ENCODE measurements at places on chromosomes 4 and X.

DNA sequence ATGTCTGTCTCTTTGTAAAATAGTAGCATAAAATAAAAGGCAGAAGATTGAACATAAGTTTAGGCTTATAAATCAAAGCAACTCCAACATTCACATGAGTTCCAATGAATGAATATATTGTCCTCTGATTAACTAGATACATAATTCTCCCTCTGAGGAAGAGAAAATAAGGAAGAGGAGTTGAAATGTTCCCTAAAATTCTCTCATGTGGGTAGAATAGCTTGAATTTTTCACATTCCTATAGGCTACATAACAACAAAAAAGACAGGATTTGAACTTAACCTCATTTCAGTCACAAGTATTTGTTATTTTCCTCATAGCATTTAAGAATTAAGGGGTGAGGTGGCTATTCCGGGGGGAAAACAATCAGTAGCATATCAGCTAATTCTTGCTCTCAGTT lies 462.4 kb upstream of the NDST4 start:
- DNase-seq: no peak

DNA sequence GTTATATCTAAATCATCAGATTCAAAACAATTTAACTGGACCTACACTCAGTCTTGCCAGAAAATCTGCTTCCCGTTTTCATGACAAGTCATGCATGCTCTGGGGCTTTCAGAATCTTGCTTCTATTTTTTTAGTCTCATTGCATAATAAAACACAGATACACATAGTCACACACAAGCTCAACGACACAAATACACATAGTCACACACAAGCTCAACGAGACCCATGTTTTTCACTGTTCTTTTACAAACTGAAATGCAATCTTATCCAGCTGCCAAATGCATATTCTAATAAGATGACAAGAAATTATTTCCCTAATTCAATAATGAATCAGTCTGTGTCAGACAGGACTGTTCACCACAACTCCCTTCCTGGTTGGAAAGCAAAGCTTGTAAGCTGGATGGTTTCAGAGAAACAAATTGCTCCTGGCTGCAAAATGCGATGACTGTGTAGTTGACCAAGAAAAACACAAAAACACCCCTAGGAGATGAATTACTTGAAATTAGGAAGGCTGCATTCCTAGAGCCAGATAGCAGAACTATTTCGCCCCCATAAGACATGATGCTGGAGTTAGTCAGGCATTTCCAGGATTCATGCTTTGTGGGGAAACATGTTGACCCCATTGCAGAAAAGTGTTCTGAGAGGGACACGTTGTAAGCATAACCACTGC lies 208.7 kb downstream of the CHIC2 start:
- DNase-seq: peak; percentile 54

DNA sequence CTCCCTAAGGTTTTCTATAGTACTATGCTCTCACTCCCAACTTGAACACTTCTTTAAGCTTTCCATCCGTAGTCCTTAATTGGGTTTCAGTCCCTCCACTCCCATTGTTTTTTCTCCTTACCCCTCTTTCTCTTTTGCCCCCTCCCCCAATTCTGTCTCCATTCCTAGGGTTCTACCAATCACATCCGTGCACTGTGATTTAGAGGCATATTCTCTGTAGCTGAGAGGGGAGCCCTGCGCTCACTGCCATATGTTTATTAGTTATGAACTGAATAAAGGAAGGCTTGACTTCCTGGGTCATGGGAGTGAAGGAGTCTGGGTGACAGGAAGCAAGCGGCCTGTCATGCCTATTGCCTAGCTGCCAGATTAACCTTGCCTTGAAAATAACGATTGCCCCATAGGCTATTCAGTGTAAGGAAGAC lies 471 bp downstream of the MCTS1 start:
- DNase-seq: peak; percentile 39

DNA sequence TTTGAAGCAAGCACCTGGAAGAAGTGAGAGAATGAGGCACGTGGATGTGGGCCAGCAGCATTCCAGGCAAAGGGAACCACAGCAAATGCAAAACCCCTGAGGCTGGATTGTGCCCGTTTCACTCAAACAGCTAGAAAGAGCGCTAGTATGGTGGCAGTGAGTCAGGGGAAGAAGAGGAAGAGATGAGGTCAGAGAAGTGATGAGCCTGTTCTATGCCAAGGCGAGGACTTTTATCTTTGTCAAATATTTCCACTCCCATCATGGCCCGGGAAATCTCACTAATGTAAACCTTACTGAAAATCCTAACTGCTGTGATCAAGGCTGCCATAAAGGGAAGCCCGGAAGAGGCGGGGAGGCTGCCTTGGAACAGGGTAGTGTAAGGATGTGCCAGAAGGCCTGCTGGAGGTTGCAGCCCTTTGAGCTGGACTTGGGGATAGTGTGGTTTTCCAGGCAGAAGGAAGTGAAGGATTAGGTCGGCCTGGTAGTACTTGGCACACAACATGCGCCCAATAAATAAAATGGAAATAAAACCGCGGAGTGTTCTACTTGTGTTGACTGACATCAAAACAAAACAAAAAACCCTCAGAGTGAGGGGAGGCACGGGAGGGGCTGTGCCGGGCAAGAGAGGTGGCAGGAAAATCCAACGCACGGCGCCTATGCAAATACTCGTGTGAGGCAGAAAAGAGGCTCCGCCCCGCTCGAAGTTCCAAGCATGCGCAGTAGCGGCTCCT lies 1.2 kb upstream of the CDK16 start:
- peak; percentile 45 for DNase-seq

- DNase-seq: no peak
Observed at GRCh38 chr4:140617499-140618248, 48.9 kb upstream of the UCP1 start.

GRCh38 chr4:17811078-17811603 lies 362 bp downstream of the NCAPG start:
- DNase-seq: no peak

DNA sequence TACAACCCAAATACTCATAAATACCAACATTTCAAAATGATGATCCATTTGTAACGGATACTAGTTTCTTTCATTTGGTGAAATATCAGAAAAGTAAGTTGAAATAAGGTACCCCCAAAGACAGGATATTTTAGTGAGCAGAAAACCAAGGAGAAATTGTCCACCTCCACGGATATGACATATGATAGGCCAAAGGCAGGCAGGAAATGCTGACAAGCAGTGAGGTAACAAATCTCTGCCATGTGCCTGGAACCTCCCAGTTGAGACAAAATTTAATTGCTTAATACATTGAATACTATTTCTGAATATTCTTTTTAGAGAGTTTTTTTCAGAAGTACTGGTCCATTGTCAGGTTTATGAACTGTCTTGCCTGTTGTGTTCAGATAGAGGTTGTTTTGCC lies 118.8 kb downstream of the GATB start:
- no peak for DNase-seq

DNA sequence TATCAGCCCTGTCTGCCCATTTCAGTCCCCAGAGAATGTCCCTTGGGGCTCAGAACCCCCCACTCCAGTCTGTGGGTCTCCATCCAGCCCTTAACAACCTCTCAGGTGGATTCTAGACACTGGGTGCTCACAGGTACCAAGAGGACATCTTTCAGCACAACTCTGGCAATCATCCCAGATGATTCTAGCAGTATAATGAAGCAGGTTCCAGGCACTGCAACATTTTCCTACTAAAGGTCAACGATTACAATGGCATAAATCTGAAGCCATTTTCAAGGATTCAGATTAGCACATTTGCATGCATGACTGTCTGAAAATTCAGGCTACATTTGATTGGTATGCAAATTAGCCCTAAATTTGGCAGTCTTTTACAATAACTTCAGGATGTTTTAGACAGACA lies 10.0 kb downstream of the SLC2A9 start:
- no peak for DNase-seq

- DNase-seq: no peak
Observed at GRCh38 chrX:41475591-41476241, 28.6 kb downstream of the NYX start.

DNA sequence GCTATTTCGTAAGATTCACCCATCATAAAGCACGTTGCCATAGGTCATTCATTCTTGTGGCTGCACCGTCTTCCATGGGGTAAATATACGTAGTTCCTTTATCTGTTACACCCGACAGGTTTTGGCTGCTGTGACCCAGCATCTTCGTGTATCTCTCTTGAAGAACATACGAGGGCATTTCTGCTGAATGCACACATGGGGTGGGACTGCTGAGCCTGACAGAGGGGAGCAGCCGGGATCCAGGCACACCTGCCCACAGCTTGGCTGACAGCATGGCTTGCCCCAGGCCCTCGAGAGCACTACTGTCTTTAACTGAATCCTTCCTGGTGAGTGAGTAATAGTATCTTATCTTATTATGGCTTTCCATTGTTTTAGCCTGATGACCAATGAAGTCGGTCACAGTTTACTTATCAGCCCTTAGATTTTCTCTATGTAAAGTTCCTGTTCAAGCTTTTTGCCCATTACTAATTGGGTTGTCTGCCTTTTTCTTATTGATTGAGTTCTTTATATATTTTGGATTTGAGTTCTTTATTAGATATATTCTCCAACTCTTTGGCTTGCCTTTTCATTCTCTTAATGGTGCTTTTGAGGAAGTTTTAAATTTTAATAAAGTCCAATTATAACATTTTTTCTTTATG lies 45.0 kb upstream of the MXD4 start:
- no peak for DNase-seq

DNA sequence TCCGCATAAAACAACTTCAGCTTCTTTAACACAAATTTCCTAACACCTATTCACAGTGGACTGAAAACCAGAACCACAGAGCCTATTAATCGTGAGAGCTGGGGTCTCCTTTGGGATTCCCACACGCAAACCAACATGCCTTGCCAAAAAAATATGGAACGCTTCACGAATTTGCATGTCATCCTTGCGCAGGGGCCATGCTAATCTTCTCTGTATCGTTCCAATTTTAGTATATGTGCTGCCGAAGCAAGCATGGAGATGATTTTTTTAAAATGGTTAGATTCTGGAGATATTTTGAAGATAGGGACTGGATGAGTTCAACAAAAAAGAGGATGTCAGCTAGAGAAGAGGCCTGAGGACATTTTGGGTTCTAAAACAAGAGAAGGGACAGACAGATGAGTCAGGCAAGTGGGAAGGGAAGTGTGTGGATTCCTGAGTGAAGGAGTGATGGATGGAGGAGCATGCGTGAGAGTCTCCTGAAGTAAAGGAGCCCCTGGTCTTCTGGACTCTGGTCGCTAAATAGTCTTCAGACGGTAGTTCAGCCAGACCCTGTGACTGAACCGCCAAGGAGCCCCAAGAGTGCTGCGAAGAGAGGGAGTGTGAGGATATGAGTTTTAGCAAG lies 9.5 kb upstream of the GATA1 start:
- DNase-seq: no peak

- DNase-seq: no peak
Observed at GRCh38 chr4:52172166-52172565, 121.1 kb downstream of the SPATA18 start.

DNA sequence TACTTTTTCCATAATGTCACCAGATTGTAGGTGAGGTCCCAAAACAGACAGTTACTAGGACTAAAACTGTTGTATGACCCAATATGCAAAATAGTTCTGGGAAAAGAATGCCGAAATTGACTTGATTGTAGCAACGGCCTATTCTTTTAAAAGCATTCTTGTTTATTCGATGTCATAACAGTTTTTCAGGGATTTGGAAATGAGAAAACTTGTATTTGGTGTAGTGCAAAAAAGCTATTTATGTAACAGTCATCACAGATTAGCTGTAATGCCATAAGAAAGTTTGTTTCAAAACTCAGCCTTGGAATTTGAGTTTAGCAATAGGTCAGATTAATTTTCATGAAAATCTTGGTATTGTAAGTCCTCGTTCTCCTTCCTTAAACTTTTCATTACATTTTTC lies 69.2 kb upstream of the DIAPH2 start:
- DNase-seq: no peak

All from inflammatory macrophage treated with lipopolysaccharide for 1 hour (primary cell).